ENCODE measurements at places on chromosomes 1 and 21.

GRCh38 chr21:45574081-45574501 lies 31.9 kb upstream of the SLC19A1 start:
- no peaks in the 10 kb centered on the region for H3K4me1 ChIP-seq
- H3K27me3 ChIP-seq, result no peaks in the 10 kb centered on the region
- H3K27ac ChIP-seq, result no peak overlapping the region
- H3K36me3 ChIP-seq, result no peaks in the 10 kb centered on the region

DNA sequence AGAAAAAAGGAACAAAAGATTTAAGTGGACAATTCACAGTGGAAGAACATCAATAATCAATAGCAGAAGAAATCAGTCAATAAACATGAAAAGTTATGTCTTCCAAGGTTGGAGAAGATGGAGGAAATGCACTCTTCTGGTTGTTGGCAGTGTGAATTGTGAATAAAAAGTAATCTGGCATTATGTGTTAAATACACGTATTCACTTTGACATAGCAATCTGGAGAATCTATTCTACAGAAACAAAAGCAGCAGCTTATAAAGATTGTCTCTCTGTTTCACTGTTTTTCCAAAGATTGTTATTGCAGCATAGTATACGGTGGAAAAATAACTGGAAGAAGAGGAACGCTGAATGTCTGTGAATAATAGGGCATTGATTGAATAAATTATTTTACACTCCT lies 169.4 kb downstream of the NEK7 start:
- no peak for DNase-seq
- H3K36me3 ChIP-seq, result no peaks in the 10 kb centered on the region
- no peak overlapping the region for H3K4me3 ChIP-seq

DNA sequence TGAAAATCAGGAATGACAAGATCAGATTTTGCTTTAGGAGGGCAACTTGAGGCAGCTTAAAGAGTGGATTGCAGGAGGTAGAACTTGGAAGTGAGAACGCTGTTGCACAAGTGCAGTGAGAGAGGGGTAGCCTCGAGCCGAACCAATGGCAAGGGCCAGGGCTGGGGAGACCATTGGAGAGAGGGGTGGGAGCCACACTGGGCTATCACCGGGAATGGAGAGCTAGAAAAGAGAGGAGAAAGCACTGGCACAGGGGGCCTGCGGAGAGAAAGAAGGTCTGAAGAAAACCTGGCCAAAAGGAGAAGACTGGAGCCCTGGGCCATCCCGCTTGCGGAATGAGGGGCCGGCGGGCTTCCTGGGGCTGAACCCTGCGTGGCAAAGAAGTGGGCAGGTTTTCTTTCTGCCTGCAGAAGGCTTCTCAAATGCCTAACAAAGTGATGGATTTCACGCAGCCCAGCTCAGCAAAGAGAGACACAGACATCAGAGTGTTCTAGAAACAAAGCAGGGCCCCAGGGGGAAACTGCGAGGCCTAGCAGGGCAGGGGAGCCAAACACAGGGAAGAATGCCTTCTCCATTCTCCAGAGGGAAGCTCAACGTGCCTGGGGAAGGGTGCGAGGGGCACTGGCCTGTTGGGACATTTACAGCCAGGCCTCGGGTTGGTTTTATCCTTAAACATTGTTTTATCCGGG lies 1.2 kb upstream of the SLC37A1 start:
- peak overlapping the region; percentile 49 for H3K4me3 ChIP-seq
- peaks cover 15% of the 10 kb centered on the region for H3K27me3 ChIP-seq
- H3K4me1 ChIP-seq, result peaks cover 29% of the 10 kb centered on the region
- H3K27ac ChIP-seq, result peak overlapping the region; percentile 90
- peaks cover 14% of the 10 kb centered on the region for H3K36me3 ChIP-seq

GRCh38 chr21:45075596-45076244 lies 1.3 kb downstream of the ADARB1 start:
- H3K36me3 ChIP-seq, result peaks cover 7% of the 10 kb centered on the region
- H3K27me3 ChIP-seq, result no peaks in the 10 kb centered on the region
- H3K4me3 ChIP-seq, result peak overlapping the region; percentile 83

- no peaks in the 10 kb centered on the region for H3K4me1 ChIP-seq
- H3K27ac ChIP-seq, result no peak overlapping the region
- H3K36me3 ChIP-seq, result no peaks in the 10 kb centered on the region
- no peak overlapping the region for H3K4me3 ChIP-seq
Observed at GRCh38 chr21:38888991-38889561, 83.3 kb downstream of the ETS2 start.

DNA sequence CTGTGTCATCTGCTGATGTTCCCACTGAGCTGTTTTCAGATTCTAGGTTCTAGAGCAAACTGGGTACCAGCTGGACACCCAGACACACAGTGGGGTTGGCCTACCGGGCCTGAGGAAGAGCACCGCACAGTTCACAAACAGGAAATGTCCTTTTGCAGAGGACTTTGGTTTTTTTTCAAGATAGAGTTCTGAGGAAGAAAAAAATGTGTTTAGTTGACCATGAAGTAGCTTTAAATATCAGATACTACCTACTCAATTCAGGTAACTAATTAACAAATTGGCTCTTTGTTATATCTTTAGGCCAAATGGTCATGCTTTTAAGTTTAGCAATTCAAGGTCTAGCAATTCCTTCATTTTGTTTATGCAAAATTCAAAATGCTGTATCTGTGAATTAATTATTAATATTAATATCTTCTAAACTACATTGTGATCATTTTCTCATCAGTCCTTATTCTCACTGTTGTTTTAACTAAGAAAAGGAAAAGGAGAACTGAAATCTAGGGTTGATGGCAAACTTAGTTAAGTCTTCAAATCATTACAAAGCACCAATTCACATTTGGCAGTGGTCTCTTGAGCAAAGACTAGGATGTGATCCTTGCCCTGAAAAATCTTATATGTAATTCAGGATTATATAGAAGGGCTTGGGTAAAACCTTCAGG lies 17.2 kb upstream of the NCF2 start:
- DNase-seq, result no peak
- peaks cover 11% of the 10 kb centered on the region for H3K4me1 ChIP-seq
- no peaks in the 10 kb centered on the region for H3K36me3 ChIP-seq
- H3K27me3 ChIP-seq, result peaks cover 7% of the 10 kb centered on the region
- H3K27ac ChIP-seq, result no peak overlapping the region
- H3K4me3 ChIP-seq, result no peak overlapping the region

- no peak for DNase-seq
- no peaks in the 10 kb centered on the region for H3K36me3 ChIP-seq
- peaks cover 19% of the 10 kb centered on the region for H3K27me3 ChIP-seq
- H3K27ac ChIP-seq, result no peak overlapping the region
Observed at GRCh38 chr1:1032424-1032823, 12.5 kb downstream of the AGRN start.

GRCh38 chr1:6273380-6273891 lies 12.5 kb upstream of the GPR153 start:
- no peaks in the 10 kb centered on the region for H3K27me3 ChIP-seq
- H3K4me3 ChIP-seq, result no peak overlapping the region
- no peak for DNase-seq
- H3K27ac ChIP-seq, result no peak overlapping the region
- H3K4me1 ChIP-seq, result no peaks in the 10 kb centered on the region

DNA sequence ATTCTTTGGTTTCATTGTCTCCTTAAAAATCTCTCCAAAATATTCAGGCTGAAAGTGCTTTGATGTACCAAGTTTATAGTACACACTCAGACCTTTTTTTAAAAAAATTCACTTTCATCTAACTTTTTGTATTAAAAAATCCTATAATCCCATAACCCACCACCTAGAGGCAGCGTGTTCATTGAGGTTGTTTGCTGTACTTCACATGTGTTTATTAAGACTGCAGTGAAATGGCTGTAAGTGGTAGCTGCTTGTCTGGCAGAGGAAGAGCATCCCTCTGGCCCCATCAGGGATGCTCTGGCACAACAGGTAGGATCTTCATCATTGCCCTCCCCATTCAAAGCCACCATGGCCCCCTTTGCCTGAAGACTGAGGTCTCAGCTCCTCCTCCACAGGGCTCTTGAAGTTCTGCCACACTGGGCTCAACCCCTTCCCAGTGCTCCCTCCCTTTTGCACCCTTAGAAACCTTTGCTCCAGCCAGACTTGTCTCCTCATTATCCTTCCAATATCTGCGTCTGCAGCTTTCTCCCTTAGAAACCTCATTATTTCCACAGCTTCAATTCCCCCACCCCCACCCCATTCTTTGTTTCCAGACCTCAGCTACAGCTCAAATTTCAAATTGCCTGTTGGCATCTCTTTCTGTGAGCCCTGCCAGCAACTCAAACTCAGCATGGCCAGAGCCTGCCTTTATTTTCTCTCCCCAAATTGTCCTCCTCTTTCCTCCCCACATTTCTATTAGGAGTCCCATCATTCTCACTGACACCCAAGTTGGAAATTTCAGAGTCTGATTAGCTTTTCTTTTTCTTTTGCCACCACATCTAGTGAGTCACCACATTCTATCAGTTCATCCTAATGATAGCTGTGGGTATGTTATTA lies 369.6 kb upstream of the USP24 start:
- no peak overlapping the region for H3K27ac ChIP-seq
- H3K4me3 ChIP-seq, result no peak overlapping the region
- H3K36me3 ChIP-seq, result no peaks in the 10 kb centered on the region
- no peaks in the 10 kb centered on the region for H3K4me1 ChIP-seq
- no peak for DNase-seq

GRCh38 chr1:207040181-207040533 lies 7.6 kb upstream of the C1orf116 start:
- peaks cover 19% of the 10 kb centered on the region for H3K36me3 ChIP-seq
- H3K27me3 ChIP-seq, result peaks cover 4% of the 10 kb centered on the region
- no peak overlapping the region for H3K4me3 ChIP-seq
- peaks cover 11% of the 10 kb centered on the region for H3K4me1 ChIP-seq
- H3K27ac ChIP-seq, result no peak overlapping the region
- DNase-seq, result no peak

GRCh38 chr1:1295154-1295923 lies 12.4 kb downstream of the ACAP3 start:
- H3K4me1 ChIP-seq, result no peaks in the 10 kb centered on the region
- no peaks in the 10 kb centered on the region for H3K27me3 ChIP-seq
- H3K27ac ChIP-seq, result no peak overlapping the region
- H3K36me3 ChIP-seq, result peaks cover 7% of the 10 kb centered on the region
